ENCODE measurements at places on chromosomes 6 and 20. TPM values are rescaled to one million over a fixed set of nuclear protein-coding genes. Genes with fewer than 3 reads are reported as not detected.

NKAIN4 gene
- 7.5 TPM for total RNA-seq

RCAN2 gene
- total RNA-seq = 3.1 TPM

HUS1B gene
- not detected for total RNA-seq

AMD1 gene
- total RNA-seq = 121 TPM

SRMS gene
- not detected for total RNA-seq

NEDD9 gene
- total RNA-seq = 131 TPM

TNFRSF6B gene
- 191 TPM for total RNA-seq

TMEM244 gene
- total RNA-seq = not detected

F13A1 gene
- total RNA-seq = not detected

DNA sequence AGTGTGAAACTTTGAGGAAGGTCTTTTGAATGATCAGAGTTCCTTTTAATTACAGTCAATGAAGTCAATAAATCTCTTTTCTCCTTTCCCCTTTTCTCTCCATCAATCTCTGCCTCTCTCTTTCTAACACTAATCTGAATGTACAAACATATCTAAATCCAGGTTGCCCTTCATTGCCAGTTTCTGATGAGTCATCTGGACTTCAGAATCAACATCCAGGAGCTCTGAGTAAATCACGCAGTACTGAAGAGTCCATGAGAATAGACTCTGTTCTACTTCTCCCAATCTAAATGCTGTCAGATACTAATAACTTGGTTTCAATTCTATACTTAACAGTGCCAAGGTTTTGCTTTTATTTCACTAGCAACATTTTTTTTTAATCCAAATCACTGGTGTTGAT, 238.7 kb upstream of the THEMIS start:
- DNase-seq = peak; percentile 81

DNA sequence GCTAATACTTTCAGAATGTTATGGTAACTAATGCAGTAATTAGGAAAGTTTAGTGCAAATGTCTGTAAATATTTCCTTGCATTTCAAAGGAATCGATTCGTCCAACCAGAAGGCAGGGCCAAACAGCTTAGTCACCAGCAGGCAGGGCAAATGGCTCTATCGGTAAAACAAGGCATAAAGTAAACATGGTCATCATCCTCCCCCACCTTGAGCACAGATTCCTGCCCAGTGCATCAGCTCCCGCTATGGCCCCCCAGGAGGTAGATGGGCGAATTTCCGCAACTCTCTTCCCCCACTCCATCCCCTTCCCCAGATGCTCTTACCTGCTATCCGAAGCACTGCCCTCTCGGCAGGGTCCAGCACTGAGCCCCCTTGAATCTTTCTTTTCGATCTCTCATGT, 103.8 kb upstream of the BEND6 start:
- peak; percentile 71 for DNase-seq

DNA sequence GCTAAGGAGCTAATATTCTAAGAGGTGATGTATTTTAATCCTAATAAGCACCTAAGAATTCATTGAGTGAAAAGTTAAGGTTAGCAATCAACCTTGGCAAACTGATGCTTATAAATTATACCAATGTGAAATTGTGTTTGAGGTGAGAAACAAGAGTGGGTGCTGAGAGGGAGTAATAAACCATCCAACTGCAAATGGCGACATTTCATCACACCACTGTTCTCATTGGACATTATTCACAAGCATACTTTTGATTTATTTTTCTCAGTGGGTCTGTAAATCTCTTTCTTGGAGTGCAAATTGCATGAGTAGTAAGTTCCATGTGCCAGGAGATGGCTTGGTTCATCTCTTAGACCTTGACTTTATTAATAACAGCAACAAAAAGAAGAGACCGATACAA, 71.5 kb downstream of the BMP6 start:
- DNase-seq = no peak

- DNase-seq = no peak
Measured at GRCh38 chr6:41443616-41444525, 102.3 kb upstream of the FOXP4 start.

GRCh38 chr6:108736002-108736361, 112.2 kb upstream of the ARMC2 start:
- DNase-seq = no peak

- DNase-seq = no peak
Measured at GRCh38 chr20:32575805-32576204, 9.3 kb downstream of the NOL4L start.

DNA sequence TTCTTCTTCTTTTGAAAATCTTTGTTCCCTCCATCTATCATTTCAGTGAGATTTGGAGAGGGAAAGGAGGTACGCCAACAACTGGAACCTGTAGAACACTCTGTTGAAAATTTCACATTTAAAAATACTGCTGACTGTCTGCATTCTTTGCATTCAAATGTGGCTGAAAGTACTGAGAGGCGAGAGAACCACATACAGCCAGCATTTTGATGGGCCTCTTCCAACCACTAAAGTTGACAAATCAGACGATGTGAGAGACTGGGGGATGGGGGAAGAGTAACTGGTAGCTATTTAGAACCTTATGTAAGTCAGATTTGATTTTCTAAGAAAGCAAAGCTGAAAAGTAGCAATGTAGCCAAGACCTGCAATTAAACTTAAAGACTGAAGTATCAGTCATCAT, 77.5 kb downstream of the FKBP5 start:
- peak; percentile 30 for DNase-seq

DNA sequence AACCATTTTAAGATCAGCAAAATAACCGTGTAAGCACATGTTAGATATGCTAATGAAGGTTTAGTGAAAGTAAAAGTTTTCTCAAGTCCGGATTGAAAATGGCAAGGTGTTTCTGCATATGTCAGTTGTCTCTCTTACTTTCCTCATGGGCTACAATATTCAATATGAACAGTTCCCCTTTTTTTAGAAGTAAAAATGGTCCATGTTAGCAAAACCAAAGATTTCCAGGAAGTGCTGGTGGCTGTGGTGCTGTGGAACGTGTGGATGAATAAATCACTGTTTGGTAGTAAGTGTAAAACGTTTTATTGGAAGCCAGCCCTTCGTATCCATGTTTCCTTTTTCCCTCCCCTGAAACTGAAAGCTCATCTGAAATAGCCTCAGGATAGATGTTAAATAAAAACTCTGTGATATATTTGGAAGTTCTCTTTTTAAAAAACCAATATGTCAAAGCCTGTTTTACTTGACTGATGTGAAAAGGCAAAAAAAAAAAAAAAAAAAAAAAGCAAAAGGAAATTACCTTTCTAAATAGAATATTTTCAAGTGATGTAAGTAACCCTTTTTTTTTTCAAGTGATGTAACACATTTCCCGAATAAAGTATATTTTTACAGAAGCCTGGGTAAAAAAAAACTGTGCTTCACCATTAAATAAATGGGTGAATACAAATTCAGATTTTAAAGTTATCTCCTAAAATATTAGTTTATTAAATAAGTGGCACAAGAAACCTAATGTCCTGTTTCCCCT, 41.9 kb downstream of the PLEKHG1 start:
- peak; percentile 62 for DNase-seq

DNA sequence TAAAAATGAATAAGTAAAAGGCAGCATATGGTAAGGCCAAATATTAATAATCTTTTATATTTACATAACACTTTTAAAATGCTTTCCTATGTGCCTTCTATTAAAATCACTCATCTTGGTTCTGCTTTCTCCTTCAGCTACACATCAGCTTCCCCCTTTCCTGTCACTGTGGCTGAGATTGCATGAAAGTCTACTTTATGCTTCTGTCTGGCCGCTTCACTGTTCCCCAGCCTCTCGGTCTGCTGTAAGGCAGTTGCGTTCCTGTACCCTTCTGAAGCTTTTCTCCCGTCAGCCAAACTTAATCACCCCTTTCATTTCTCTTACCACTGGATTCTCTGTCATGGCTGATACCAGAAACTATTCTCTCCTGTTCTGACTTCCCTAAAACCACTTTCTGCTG, 34.6 kb downstream of the SOX4 start:
- DNase-seq = no peak

- DNase-seq = peak; percentile 15
Measured at GRCh38 chr6:1850121-1850839, 240.6 kb downstream of the FOXC1 start.

GRCh38 chr6:10416863-10417641, 2.2 kb upstream of the TFAP2A start:
- no peak for DNase-seq

- DNase-seq = no peak
Measured at GRCh38 chr20:59994697-59995122, 36.5 kb downstream of the CDH26 start.

DNA sequence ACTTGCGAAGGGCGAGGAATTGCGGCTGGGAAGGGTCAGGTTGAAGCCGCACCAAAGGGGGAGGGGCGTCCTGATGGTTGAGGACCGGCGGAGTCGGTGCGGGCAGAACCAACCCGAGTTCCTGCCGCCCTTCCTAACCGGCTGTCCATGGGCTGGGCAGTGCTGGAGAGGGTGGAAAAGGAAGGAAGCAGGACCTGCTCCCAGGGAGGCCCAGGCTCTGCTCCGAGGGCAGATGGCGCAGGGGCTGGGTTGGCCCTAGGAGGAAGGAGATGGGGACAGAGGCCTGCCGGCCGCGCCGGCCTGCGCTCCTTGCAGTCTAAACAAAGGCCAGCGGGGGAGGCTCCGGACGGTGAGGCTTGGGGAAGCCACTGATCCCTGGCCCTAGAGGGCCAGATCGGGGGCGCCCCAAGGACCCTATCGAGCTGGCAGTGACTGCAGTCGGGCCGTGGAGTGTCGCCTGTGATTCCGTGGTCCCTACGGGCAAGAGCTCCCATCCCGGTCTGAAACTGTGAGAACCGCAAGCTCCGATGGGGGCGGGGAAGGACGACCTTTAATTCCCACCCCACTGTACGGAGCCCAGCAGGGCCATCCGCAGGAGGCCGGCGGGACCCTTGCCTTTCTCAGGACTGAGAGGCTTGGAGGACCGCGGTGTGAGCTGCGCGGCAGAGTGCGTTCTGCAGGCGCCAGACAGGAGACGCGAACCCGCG, 39.4 kb downstream of the YTHDF1 start:
- no peak for DNase-seq

DNA sequence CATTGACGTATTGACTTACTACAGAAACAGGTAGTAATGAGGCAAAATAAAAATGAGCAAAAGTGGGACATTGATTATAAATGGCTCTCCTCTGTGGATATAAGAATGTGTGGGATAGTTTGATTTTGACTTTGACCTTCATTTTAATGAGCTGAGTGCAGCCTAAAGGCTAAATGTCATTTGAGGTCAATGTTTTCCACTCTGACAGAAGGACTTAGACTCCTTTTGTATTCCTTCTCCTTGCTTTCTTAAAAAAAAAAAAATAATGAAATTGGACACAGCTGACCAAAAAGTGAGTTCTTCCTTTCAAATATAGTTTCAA, 68.6 kb downstream of the MTFR2 start:
- no peak for DNase-seq

DNA sequence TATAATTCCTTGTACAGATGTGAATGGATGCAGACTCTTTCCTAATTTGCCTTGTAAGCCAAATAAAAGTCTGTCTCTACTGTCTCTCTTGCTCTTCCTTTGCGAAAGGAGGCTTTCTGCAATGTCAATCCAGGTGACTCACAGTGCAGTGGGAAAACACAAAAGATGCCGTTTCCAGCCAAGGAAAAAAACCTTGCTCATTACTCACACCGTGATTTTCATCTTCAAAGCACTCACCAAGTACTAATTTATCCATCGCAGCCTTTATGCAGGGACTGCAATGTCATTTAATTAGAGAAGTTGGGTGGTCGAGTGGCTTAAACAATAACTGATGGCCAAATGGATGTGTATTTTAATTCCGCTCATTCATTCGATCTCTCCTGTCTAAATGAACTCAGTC, 23.8 kb downstream of the SAYSD1 start:
- no peak for DNase-seq

- no peak for DNase-seq
Measured at GRCh38 chr6:9025228-9025627, 589.9 kb upstream of the SLC35B3 start.

GRCh38 chr20:8212286-8212685, 80.2 kb downstream of the PLCB1 start:
- no peak for DNase-seq

- DNase-seq = peak; percentile 38
Measured at GRCh38 chr6:105680131-105680530, 277.2 kb upstream of the PREP start.

DNA sequence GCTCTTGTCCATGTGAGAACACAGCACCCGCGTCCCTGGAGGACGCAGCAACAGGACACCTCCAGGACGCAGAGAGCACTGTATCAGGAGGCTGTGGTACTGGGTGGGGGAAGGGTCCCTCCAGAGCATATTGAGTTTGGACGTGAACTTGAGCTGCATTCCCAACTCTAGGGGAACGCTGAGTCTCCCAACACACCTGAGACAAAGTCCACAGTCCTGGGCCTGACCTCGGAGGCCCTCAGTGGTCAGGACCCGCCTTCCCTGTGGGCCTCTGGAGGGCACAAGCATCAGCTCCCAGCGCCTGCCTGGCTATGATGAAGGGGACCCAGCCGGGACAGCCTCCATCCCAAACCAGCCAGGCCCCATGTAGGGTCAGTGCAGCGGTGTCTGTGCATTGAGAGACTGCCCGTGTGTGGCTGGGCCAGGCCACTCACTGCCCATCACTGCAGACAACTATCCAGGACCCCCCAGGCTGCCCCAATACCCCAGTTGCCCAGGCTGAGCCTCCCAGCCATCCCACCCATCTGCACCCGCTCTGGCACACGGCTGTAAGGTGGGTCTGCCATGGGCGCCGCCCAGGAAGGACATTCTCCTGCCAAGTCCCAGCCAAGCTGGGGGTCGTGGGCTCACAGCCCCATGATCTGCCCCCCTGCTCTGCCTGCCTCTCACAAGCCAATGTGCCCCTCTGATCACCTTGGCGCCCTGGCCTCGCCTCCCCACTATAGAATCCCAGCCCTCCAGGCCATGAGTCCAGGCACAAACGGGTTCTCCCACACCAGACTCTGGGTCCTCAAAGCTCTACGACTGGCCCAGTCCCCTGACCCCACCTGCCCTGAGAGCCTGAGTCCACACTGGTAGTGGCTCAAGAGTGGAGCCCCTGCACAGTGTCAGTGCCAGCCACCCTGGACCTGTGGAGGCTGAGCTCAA, 115.7 kb downstream of the TAF4 start:
- no peak for DNase-seq

- no peak for DNase-seq
Measured at GRCh38 chr6:120966321-120966720, 368.0 kb downstream of the TBC1D32 start.

DNA sequence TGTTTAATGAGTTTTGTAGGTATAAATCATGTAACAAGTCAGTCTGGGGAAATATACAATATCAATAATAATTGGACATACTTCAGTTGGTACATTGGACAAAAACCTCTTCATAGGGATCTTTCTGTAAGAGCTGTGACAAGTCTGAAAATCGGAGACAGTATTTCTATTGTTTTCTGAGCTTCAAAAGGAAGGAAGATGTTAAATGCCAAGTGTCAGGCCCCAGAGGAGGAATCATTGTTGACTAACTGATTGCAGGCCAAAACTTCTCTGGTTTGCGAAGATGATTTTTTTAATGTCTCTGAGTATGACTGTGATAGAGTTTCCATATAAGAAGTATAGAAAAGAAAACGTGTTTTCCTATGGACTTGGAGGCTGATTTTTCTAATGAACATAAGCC, 316.4 kb downstream of the RNF144B start:
- no peak for DNase-seq

DNA sequence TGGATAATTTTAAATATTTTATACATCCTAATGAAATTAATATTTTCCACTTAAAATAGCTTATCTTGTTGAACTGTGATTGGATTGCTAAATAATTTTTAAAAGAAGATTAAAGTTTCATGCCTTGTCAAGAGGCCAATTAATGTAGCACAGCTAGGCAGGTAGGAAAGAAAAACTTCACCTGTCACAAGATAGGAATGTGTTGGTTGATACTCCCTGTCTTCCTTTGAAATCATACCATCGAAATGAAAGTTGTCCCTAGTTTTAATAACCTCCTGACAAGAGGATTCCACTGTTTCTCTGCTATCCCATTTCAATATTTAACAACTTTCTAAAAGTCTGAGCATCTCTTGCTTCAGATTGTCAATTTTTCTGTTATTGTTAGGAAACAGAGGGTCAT, 80.8 kb downstream of the BMP6 start:
- no peak for DNase-seq
